ENCODE measurements at places on chromosomes 12 and 14. TPM values are rescaled to one million over a fixed set of nuclear protein-coding genes. Genes with fewer than 3 reads are reported as not detected.

DNA sequence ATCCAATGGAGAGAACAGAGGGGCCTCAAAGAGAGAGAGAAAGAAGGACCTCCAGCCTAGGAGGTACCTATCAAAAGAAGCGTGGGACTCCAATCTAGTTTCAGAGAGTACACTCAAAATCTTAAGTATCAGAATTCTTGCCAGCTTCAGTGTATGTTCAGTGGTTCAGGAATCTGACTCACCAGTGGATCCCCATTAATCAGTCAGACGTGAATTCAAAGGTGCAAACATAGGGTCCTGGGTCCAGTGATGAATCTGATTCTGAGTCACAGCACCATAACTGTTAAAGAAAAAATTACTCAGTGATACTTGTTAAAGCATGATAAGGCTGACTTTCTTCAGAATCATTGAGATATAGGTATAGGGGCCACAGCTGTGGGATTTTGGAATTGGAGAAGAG is 33.2 kb downstream of the ETNK1 start:
- peaks cover 2% of the 10 kb centered on the region for H3K36me3 ChIP-seq
- H3K27ac ChIP-seq, result peak overlapping the region; percentile 15
- H3K4me3 ChIP-seq, result no peak overlapping the region
- peaks cover 3% of the 10 kb centered on the region for H3K4me1 ChIP-seq
- no peak for DNase-seq

DNA sequence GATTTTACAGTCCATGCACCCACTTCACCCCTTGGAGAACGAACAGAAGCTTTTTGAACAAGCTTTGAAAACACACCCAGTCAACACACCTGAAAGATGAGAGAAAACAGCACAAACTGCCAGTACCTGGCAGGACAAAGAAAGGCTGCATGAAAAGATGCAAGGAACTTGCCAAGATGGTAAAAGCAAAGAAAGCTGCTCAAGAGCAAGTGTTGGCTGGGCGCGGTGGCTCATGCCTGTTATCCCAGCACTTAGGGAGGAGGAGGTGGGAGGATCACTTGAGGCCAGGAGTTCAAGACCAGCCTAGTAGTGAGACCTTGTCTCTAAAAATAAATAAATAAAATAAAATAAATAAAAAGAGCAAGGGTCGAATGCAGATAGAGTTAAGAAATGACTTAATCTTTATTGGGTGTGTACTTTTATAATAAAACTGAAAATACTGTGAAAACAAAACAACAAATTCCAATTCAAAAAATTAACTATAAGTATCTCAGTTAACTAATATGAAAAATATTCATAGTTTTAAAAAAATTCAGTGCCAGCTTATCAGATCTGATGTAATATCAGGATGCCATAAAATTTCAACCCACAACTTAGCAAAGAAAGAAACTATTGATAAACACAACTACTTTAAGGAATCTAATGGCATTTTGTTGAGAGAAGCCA is 59.2 kb downstream of the HECTD4 start:
- H3K36me3 ChIP-seq, result no peaks in the 10 kb centered on the region
- no peak for DNase-seq
- no peak overlapping the region for H3K27ac ChIP-seq

DNA sequence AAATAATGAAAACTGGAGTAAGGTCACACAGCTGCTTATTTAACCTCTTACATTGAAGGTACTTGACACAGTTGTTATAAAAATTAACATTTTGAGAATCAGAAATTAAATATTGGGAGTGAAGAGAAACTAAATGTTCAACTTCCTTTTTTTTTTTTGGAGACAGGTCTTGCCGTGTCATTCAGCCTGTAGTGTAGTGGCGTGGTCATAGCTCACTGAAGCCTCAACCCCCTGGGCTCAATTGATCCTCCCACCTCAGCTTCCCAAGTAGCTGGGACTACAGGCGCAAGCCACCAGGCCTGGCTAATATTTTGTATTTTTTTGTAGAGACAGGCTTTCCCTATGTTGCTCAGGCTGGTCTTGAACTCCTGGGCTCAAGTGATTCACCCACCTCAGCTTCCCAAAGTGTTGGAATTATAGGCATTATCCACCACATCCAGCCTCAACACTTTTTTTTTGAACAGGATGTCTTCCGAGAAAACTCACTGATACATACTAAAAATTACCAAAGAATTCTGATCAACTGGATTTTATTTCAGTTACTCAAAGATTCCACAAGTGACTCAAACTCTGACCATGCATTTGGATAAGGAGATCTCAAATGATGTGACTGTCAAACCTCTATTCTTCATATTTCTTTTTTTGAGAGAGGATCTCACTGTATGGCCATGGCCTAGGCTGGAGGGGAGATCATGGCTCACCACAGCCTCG is 35.4 kb downstream of the SGPP1 start:
- H3K36me3 ChIP-seq, result no peaks in the 10 kb centered on the region
- H3K4me3 ChIP-seq, result no peak overlapping the region
- H3K27me3 ChIP-seq, result no peaks in the 10 kb centered on the region
- H3K4me1 ChIP-seq, result peaks cover 8% of the 10 kb centered on the region
- DNase-seq, result no peak
- no peak overlapping the region for H3K27ac ChIP-seq

DNA sequence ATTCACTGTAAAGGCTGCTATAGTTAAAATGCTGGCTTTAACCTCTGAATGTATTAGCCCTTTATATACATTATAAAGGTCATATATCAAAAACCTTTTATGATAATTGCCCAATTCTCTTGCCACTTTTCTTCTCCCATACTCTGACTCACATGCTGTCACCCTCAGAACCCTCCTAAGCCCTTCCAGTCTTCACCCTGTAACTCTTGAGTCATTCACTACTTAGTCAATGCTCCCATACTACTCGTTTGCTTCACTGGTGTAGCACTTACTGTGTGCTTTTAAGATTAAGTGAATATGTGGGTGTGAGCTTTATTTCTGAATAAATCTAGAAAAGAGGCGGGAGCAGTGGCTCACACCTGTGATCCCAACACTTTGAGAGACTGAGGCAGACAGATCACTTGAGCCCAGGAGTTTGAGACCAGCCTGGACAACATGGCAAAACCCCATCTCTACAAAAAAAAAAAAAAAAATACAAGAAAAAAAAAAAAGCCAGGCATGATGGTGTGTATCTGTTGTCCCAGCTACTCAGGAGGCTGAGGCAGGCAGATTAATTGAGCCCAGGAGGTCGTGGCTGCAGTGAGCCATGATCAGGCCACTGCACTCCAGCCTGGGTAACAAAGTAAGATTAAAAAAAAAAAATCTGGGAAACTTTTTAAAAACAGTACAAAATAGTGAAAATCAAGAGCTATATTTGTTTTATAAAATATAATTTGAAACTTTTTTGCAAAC is 37.6 kb downstream of the SPATA7 start:
- H3K36me3 ChIP-seq, result no peaks in the 10 kb centered on the region
- H3K4me1 ChIP-seq, result no peaks in the 10 kb centered on the region
- DNase-seq, result no peak
- H3K4me3 ChIP-seq, result no peak overlapping the region

- no peak overlapping the region for H3K27ac ChIP-seq
- H3K4me1 ChIP-seq, result no peaks in the 10 kb centered on the region
- no peak for DNase-seq
- H3K4me3 ChIP-seq, result no peak overlapping the region
These were observed 46.9 kb downstream of the KLHL28 start for GRCh38 chr14:44914849-44915248.

- no peak overlapping the region for H3K4me3 ChIP-seq
- no peaks in the 10 kb centered on the region for H3K36me3 ChIP-seq
- DNase-seq, result no peak
These were observed 197.6 kb downstream of the SLC38A4 start for GRCh38 chr12:46628176-46628575.

DNA sequence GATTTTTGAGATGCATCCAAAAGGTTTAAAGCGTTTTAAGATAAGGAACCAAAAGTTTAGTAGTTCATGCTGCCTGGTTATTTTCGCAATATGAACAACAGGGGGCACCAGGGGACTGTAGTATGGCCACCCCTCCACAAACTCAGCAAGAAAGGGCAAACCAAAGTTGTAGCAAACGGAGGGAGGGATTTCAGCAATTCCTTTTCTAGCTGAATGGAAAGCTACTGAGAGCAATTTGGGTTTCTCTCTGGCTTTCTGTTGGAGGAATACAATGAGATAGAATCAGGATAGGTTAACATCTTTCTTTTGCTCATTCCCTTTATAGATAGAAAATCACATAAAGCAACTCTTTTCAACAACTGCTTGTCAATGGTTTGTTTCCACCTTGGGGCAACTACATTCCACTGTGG is 62.5 kb downstream of the DRAM1 start:
- H3K36me3 ChIP-seq, result no peaks in the 10 kb centered on the region
- peak; percentile 67 for DNase-seq
- no peak overlapping the region for H3K4me3 ChIP-seq
- peak overlapping the region; percentile 76 for H3K27ac ChIP-seq

DNA sequence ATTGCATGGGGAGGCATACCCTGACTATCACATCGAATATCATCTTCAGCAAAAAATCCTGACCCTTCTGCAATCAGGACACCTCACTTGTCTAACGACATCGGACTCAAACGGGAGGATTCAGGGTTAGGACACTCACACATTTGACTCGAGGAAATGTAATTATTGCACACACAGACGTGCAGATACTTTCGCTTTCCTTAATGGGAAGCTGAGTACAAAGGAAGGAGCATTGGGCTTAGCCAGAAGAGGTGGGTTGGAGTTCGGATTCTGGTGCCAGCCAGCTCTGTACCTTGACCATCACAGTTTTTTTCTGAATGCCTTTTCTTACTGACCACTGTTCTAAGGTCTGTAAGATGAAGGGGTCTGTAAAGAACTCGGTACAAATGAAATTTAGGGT is 260.4 kb downstream of the GALC start:
- H3K27ac ChIP-seq, result no peak overlapping the region
- H3K27me3 ChIP-seq, result no peaks in the 10 kb centered on the region
- no peaks in the 10 kb centered on the region for H3K36me3 ChIP-seq
- H3K4me3 ChIP-seq, result no peak overlapping the region

GRCh38 chr14:106875503-106875902 is 1349.1 kb downstream of the TMEM121 start:
- peaks cover 30% of the 10 kb centered on the region for H3K4me1 ChIP-seq
- no peak for DNase-seq
- H3K27ac ChIP-seq, result no peak overlapping the region

- no peak overlapping the region for H3K27ac ChIP-seq
- H3K4me1 ChIP-seq, result no peaks in the 10 kb centered on the region
These were observed 32.6 kb upstream of the NTF3 start for GRCh38 chr12:5399266-5399665.

DNA sequence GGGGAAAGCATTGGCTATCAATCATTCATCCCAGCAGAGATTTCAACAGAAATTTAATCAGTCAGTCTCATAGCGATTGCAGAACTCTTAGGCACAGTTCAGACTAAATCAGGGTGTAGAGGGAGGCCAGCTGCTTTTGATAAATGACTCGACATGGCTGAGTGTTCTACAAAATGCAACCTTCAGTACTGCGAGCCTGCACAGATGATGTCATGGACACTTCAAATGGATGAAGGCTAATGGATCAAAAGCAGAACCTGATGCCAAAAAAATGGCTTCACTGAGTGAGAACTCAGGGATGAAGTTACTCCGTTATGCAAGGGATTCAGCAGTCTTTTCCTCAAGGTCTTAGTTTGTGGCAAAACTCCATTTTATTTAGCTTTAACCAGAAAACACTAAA is 167.3 kb downstream of the DACT1 start:
- H3K4me1 ChIP-seq, result no peaks in the 10 kb centered on the region
- H3K27ac ChIP-seq, result no peak overlapping the region
- no peak for DNase-seq
- no peaks in the 10 kb centered on the region for H3K27me3 ChIP-seq
- H3K4me3 ChIP-seq, result no peak overlapping the region

DNA sequence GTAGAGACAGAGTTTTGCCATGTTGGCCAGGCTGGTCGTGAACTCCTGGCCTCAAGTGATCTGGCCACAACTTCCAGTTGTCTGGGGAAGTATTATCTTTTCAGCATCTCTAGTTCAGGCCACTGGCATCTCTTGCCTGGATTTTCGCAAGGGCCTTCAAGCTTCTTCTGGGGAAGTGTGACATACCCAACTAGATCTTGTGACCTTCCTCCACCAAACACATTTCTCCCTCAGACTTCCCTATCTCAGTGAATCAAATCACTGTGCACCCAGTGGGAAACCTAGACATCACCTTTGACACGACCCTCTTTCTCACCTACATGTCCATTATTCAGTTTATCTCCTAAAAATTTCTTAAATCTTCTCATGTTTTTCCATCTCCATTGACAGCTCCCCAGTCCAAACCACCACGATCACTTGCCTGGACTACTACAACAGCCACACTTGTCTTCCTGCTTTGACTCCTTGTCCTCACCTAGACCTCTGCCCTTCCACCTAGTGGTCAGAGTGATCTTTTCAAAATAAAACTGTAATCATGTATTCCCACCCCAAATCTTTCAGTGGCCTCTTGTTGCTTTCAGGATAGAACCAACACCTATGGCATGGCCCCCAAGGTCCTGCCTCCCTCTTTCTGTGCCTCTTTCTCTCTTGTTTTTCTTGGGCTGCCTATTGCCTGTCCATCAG is 3.3 kb downstream of the EEF1AKMT3 start:
- H3K27me3 ChIP-seq, result no peaks in the 10 kb centered on the region
- H3K27ac ChIP-seq, result no peak overlapping the region
- no peak overlapping the region for H3K4me3 ChIP-seq
- peaks cover 1% of the 10 kb centered on the region for H3K36me3 ChIP-seq

GRCh38 chr12:53217051-53217930 is 10.2 kb upstream of the ITGB7 start:
- no peaks in the 10 kb centered on the region for H3K36me3 ChIP-seq
- peaks cover 19% of the 10 kb centered on the region for H3K4me1 ChIP-seq
- no peaks in the 10 kb centered on the region for H3K27me3 ChIP-seq
- DNase-seq, result no peak

GRCh38 chr12:68630598-68630997 is 19.9 kb downstream of the RAP1B start:
- DNase-seq, result no peak
- no peak overlapping the region for H3K27ac ChIP-seq
- H3K36me3 ChIP-seq, result peaks cover 2% of the 10 kb centered on the region
- no peak overlapping the region for H3K4me3 ChIP-seq
- peaks cover 23% of the 10 kb centered on the region for H3K4me1 ChIP-seq

GRCh38 chr12:48118284-48118871 is 786 bp upstream of the PFKM start:
- peak overlapping the region; percentile 70 for H3K27ac ChIP-seq
- H3K36me3 ChIP-seq, result no peaks in the 10 kb centered on the region
- DNase-seq, result peak; percentile 61
- no peaks in the 10 kb centered on the region for H3K27me3 ChIP-seq
- peaks cover 20% of the 10 kb centered on the region for H3K4me1 ChIP-seq

- no peaks in the 10 kb centered on the region for H3K27me3 ChIP-seq
- DNase-seq, result no peak
- H3K27ac ChIP-seq, result no peak overlapping the region
- no peak overlapping the region for H3K4me3 ChIP-seq
- H3K4me1 ChIP-seq, result no peaks in the 10 kb centered on the region
These were observed 45.8 kb downstream of the ELK3 start for GRCh38 chr12:96239711-96240635.

- no peaks in the 10 kb centered on the region for H3K4me1 ChIP-seq
- H3K27me3 ChIP-seq, result no peaks in the 10 kb centered on the region
- H3K4me3 ChIP-seq, result no peak overlapping the region
- no peak overlapping the region for H3K27ac ChIP-seq
- no peak for DNase-seq
These were observed 36.8 kb upstream of the TUBA1A start for GRCh38 chr12:49225576-49226166.

The CLEC2A gene
- not detected for total RNA-seq

The SLC38A4 gene
- total RNA-seq, result 16.0 TPM

The GAS2L3 gene
- total RNA-seq, result 27.2 TPM

The RASSF3 gene
- total RNA-seq, result 25.7 TPM

The AKAP6 gene
- 3.4 TPM for total RNA-seq

The PIWIL1 gene
- total RNA-seq, result 5.1 TPM

The NGB gene
- not detected for total RNA-seq

The FZD10 gene
- total RNA-seq, result 0.09 TPM

The TOMM20L gene
- total RNA-seq, result 1.2 TPM

The FGF23 gene
- total RNA-seq, result not detected

The RPL6 gene
- total RNA-seq, result 1,460 TPM

All from Caco-2 (cell line).